ENCODE measurements at places on chromosomes 12 and 14.

- no peak for DNase-seq
Measured at GRCh38 chr12:118326991-118327390, 45.7 kb downstream of the TAOK3 start.

DNA sequence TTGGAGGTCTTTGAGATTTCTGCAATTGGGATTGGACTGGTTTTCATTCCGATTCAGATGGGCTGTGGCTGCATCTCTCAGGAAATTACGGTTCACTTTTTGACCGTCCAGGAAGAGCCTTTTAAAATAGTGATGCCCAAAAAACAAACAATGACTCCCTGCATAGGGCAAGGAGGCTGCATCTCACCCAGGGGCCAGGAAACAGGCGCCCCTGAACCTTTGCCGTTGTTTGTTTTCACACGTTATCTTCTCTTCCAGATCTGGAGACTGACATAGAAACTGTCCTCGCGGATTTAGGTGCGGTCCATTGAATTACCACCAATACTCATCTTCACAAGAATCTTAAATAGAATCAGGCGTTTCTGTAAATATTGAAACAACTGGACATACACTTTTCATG lies 66.0 kb downstream of the FLRT2 start:
- DNase-seq, result no peak

GRCh38 chr14:54370323-54371198 lies 26.2 kb upstream of the CDKN3 start:
- no peak for DNase-seq

DNA sequence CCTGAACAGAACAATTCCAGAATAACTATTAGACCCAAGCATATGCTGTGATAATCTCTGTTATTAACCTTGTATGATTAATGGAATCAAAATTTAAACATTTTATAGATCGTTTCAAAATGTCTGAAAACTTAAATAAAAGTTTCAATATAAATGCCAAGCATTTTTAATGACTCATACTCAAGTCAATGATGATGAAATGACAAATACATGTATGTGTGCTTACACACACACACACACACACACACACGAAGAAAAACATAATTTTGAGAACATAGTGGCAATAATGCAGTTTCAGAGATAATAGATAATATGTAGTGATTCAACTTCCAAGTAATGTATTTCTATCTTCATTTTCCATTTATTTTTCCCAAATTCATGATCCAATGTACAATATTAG lies 384.9 kb upstream of the FOXG1 start:
- DNase-seq, result no peak

DNA sequence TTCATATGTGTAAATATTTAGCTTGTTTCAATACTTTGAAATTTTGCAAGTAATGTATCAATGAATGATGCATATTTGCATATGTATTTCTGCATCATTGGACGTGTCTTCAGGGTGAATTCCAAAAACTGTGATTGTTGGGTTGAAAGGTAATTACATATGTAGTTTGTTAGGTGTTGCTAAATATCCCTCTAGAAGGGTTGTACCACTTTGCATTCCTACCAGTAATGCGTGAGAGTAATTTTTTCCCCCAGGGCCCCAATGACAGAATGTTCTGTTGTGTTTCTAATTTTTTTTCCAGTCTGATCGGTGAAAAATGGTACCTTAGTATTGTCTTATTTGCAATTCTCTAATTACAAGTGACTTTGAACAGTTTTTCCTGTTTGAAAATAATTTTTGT lies 408.9 kb downstream of the NAV3 start:
- no peak for DNase-seq

GRCh38 chr12:90024262-90024661 lies 315.6 kb upstream of the ATP2B1 start:
- DNase-seq, result no peak

DNA sequence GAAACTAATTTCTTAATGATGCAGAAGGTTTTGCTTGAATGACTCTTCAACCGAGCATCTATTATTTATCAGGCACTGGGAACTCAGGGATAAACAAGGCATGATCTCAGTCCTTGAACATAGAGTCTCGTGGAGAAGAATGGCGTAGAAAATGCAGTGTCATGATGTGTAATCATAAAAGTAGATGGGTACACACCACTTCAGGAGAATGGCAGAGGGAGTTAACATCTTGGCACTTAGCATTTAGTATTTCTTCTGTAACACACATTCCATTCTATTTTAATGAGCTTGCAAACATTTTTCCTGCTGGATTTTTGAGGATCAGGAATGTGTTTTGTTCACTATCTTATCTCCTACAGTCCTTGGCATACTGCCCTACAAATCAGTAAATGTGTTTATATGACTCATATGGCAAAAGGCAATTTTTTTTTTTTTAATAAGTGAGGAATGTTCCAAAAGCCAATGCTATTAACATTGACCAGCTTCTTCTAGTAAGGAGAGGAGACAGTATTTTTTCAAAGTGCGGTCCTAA lies 3.8 kb downstream of the TXNRD1 start:
- no peak for DNase-seq

DNA sequence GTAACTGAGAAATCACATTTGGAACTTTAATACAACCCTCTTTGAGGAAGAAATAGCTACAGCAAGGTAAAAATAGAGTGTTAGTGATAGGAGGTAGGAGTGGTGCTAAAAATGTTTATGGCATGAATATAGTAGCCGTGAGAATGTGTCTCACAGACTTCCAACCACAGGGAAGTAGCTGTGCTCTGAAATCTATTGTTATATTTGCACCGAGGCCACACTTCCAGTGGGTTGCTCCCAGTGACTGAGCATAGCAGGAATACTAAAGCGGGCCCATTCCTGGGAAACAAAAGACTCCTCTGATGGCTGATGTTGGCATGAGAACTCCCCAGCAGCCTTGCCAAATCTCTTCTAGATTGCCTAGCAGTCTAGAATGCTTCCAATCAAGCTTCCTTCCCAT lies 174.1 kb upstream of the PLXNC1 start:
- no peak for DNase-seq

DNA sequence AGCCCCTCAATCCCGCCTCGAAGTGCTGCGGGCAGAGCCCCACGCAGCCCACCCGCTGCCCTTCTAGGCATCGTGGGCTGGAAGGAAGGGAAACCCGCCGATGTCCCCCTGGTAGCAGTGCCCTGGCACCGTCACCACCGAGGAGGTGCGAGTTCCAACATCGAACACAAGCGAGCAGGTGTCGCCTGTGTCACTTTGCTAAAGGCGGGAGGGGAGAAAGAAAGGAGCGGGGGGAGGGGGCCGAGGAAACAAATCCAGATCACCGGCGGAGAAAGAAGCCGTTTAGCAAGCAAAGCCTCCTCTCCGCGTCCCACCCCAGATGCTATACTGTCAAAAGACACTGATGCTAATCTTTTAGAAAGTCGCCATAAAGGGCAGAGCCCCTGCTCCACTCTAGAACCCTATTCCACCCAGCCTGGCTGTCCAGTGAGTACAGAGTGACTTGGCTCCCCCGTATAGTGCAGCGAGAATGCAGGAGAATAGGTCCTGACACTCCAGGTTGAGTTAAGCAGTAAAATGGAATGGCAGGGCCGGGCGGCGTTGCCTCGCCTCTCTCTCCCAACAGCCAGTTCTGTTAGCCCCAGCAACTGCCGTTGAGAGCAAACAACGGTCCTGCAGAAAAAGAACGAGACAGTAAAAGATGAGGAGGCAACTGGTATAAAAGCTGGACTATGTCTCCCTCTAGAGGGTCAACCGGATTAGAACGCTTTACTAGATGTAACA lies 67.9 kb upstream of the USP15 start:
- peak; percentile 61 for DNase-seq

- DNase-seq, result no peak
Measured at GRCh38 chr14:85528897-85529631, 880 bp upstream of the FLRT2 start.

- DNase-seq, result peak; percentile 62
Measured at GRCh38 chr12:114895827-114896226, 211.9 kb upstream of the TBX3 start.

GRCh38 chr14:36455241-36455627 lies 64.8 kb downstream of the NKX2-1 start:
- DNase-seq, result no peak

- no peak for DNase-seq
Measured at GRCh38 chr12:100472325-100472724, 1.3 kb upstream of the NR1H4 start.

DNA sequence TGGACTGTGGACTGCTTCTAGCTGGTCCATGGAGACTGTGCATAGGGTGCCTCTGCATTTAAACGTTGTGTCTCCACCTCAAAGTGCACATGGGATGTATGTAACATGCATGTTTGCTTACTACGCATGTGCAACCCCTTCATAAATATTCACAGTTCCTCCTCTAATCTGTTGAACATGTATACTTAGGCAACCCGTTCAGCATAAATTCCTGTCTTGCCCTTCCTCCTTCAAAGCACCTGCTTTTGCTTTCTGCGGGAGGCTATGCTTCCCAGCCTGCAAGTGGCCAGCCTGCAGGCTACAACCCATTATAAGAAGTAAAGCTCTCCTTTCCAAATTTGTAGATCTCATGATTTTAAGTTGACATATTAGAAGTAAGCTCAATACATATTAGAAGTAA lies 33.0 kb upstream of the OVCH1 start:
- no peak for DNase-seq

DNA sequence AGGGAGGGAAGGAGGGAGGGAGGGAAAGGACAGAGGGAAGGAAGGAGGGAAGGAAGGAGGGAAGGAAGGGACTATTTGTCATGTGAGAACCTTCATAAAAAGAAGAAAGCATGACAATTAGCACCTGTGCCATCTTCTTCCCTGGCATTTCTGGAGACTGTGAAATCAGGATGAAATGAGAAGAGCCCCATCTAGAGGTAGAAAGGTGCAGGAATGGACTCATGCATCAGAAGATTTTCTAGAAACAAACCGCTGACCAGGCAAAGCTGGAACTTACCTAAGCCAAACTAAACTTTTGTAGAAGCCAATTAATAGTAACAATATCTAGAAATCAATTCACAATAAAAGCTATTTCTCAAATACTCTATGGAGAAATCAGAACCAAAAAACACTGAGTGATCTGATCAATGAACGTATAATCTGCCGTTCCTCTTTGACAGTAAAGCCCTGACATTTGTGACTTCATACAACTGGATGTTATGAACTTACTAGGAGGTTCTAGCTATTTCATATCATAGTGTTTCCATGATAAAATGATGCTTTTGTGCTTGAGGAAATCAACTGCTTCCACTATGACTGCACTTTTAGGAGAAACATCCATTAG lies 24.4 kb upstream of the CRACR2A start:
- peak; percentile 15 for DNase-seq

GRCh38 chr12:76462668-76463224 lies 96.8 kb downstream of the OSBPL8 start:
- no peak for DNase-seq

- DNase-seq, result no peak
Measured at GRCh38 chr14:102891111-102891510, 31.4 kb upstream of the AMN start.

DNA sequence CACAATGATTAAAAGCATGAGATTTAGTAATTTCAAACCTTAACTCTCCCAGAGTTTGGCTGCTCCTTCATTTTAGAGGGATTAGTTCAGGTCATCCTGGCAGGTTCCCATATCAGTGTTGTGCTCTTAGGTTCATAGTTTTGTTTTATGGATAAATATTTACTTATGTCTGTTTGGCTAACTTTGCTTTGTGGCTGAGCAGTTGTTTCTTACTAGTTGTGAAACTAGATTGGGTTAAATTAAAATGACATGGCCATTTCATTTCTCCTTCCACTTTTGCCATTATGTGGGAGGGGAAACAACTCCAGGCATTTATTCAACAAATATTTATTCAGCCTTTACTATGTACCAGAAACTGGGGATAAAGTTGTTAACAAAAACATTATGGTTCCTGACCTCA lies 158.8 kb downstream of the TMTC3 start:
- DNase-seq, result no peak

GRCh38 chr12:66971816-66972215 lies 292.9 kb upstream of the GRIP1 start:
- peak; percentile 46 for DNase-seq

GRCh38 chr12:130200445-130200844 lies 38.2 kb downstream of the FZD10 start:
- DNase-seq, result no peak

DNA sequence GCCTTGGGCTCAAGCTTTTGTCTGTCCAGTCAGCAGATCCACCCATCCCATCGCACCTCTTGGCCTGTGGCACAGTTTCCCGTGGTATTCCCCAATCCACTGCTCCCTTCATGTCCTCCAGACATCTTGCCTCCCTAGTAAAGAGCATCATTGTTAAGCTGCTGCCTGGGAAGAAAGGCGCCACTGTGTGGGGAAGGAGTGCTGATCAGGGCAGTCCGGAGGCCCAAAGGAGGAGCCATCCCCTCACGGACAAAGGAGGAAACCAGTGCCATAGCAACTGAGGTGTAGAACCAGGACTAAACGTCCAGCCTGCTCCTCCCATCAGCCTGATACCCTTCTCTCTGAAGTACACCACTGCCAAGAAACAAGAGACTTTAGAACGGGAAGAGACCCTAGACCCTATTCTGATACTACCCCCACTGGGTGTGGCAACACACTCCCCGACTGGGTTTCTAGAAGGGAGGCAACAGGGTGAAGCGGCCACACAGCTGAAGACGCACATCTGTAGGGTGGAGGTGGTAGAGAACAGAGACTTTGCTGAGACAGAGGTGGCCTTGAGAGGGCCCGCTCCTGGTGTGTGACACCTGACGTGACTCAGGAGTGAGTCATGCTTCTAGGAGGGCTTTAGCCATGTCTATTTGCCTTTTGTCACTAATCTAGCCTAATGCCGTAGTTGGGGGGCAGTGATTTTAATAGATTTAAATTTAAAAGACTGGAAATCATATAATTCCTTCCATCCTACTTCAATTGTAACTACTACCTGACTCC lies 185.0 kb downstream of the DPF3 start:
- no peak for DNase-seq

DNA sequence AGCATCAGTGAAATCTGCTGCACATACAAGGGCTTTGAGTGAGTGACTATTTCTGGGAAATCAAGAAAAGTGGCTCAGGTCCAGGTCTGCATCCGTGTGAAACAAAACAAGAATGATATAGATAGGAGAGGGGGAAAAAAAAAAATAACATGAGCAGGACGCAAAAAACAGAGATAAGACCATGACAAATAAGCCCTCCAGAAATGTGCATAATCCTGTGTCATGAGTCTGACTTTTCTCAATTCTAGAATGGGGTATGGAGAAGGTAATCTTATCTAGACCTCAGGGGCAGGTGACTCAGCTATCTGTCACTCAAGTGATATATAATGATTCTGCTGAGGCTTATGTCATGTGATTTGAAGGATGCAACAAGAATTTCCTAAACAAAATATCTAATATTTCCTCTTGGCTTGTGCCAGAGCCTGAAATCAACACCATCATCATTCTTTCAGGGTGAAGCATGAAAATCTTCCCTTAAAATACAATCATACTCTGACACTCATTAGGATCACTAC lies 250.0 kb downstream of the PHLDA1 start:
- no peak for DNase-seq
